Stimulated activated CD4-positive, alpha-beta T cell treated with anti-CD3 and anti-CD28 coated beads, TNF-alpha, amount 100 ng/mL, for 1 hour (primary cell): ENCODE measurements at places on chromosomes 16 and 17.
A peak's percentile ranks its signal among the peaks of the same experiment; 100 is the strongest.

- no peak for DNase-seq
Measured at GRCh38 chr16:19135201-19135842, 21.6 kb downstream of the ITPRIPL2 start.

GRCh38 chr17:36816907-36817288, 120.4 kb upstream of the LHX1 start:
- DNase-seq, result no peak

- no peak for DNase-seq
Measured at GRCh38 chr16:1715220-1715619, 9.2 kb downstream of the MAPK8IP3 start.

- no peak for DNase-seq
Measured at GRCh38 chr16:28204622-28205021, 7.1 kb downstream of the XPO6 start.

DNA sequence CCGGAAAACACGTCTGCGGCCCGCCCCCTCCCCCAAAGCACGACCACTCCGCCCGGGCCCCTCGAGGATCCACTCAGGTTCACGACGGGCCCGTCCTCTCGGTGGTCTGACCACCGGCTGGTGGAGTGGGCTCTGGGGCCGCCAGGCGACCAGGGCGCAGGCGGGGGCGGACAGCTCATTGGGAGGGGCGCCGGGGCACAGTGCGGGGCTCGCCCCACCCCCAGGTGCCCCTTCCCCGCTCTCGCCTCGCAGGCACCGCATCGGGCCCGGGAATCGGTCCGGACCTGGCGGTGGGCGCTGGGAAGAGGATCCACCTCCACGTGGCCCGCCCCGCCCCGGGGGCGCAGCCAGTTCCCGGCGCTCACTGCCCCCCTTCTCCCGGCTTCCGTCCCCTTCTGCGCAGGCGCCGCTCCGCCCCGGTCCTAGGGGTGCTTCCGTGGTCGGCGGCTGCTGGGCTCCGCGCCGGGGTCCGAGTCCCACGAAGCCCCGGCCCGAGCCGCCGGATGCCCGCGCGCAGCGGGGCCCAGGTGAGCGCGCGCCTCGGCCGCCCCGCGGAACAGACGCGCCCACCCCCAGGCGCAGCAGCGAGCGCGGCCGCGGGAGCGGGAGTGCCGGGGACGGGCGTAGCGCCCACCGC, at the start of gene MPG:
TSS of gene MPG (plus strand) at position 419 of the 637 bp plus-strand sequence. CDS start at position 504, 85 bp downstream.
- DNase-seq, result peak; percentile 81

GRCh38 chr16:58518083-58518979, 3.0 kb downstream of the SETD6 start:
- DNase-seq, result no peak
